ENCODE measurements at places on chromosomes 1 and 21. TPM values are rescaled to one million over a fixed set of nuclear protein-coding genes. Genes with fewer than 3 reads are reported as not detected.

Gene LCE2B
- not detected for polyA plus RNA-seq

Gene PUM1
- polyA plus RNA-seq = 56.3 TPM

Gene MYBPH
- polyA plus RNA-seq = not detected

Gene TRIM63
- not detected for polyA plus RNA-seq

Gene OLFML2B
- 1.9 TPM for polyA plus RNA-seq

Gene TMIGD3
- polyA plus RNA-seq = not detected

Gene LCE2C
- polyA plus RNA-seq = not detected

Gene VSIG8
- polyA plus RNA-seq = not detected

Gene TAL1
- polyA plus RNA-seq = not detected

Gene MAN1C1
- polyA plus RNA-seq = 3.5 TPM

Gene ZDHHC18
- polyA plus RNA-seq = 6.6 TPM

Gene MMP23B
- polyA plus RNA-seq = not detected

Gene CSMD2
- 0.43 TPM for polyA plus RNA-seq

Gene LCE7A
- polyA plus RNA-seq = not detected

Gene TTC39A
- 2.2 TPM for polyA plus RNA-seq

Gene CD52
- 2.4 TPM for polyA plus RNA-seq

Gene WNT9A
- not detected for polyA plus RNA-seq

Gene IPP
- 2.5 TPM for polyA plus RNA-seq

Gene TRIM62
- polyA plus RNA-seq = 0.15 TPM

Gene DYNLT5
- polyA plus RNA-seq = 2.8 TPM

Gene FASLG
- polyA plus RNA-seq = not detected

Gene NMNAT2
- polyA plus RNA-seq = 26.8 TPM

Gene E2F2
- polyA plus RNA-seq = not detected

Gene AUNIP
- polyA plus RNA-seq = not detected

Gene RPE65
- not detected for polyA plus RNA-seq

Gene CELA3A
- not detected for polyA plus RNA-seq

Gene MTARC1
- polyA plus RNA-seq = 7.8 TPM

Gene PLA2G2A
- not detected for polyA plus RNA-seq

Gene EFNA1
- polyA plus RNA-seq = 1.4 TPM

Gene TFF3
- not detected for polyA plus RNA-seq

Gene CLIC4
- 4.1 TPM for polyA plus RNA-seq

Gene SELP
- not detected for polyA plus RNA-seq

Gene CYYR1
- polyA plus RNA-seq = 0.27 TPM

Gene S100A8
- not detected for polyA plus RNA-seq

Gene AK5
- 62.7 TPM for polyA plus RNA-seq

Gene TXNDC12
- polyA plus RNA-seq = 30.1 TPM

Gene EPHB2
- 2.3 TPM for polyA plus RNA-seq

Gene LORICRIN
- not detected for polyA plus RNA-seq

Gene F13B
- not detected for polyA plus RNA-seq

Gene AP4B1
- 7.1 TPM for polyA plus RNA-seq

Gene HSPA6
- 0.62 TPM for polyA plus RNA-seq

Gene LCE1E
- not detected for polyA plus RNA-seq

Gene SSR2
- polyA plus RNA-seq = 311 TPM

Gene AJAP1
- 7.4 TPM for polyA plus RNA-seq

Gene AMPD1
- polyA plus RNA-seq = not detected

Gene SRM
- 25.3 TPM for polyA plus RNA-seq

Gene GPR3
- 0.19 TPM for polyA plus RNA-seq

Gene BPNT1
- 9.2 TPM for polyA plus RNA-seq

Gene DIO1
- polyA plus RNA-seq = not detected

Gene TNN
- not detected for polyA plus RNA-seq

Gene KAZN
- polyA plus RNA-seq = 23.4 TPM
